Gastroesophageal sphincter (tissue), 4 donors: ENCODE measurements at places on chromosomes 1 and 21. TPM values are rescaled to one million over a fixed set of nuclear protein-coding genes. Genes with fewer than 3 reads are reported as not detected.

The IL19 gene
- not detected for total RNA-seq

The TGFB2 gene
- total RNA-seq = 6.2 TPM

The OR2L2 gene
- total RNA-seq = not detected

The FCRL3 gene
- total RNA-seq = 0.35 TPM

The HCN3 gene
- total RNA-seq = 2.2 TPM

The ZNF593 gene
- total RNA-seq = 22.8 TPM

The TNNT2 gene
- total RNA-seq = 0.81 TPM

The SPRR2E gene
- not detected for total RNA-seq

The YOD1 gene
- 9.8 TPM for total RNA-seq
